Heart left ventricle (tissue), 16 donors: ENCODE measurements at places on chromosomes 3 and 15. TPM values are rescaled to one million over a fixed set of nuclear protein-coding genes. Genes with fewer than 3 reads are reported as not detected.

DPPA4 gene
- polyA plus RNA-seq: not detected

NTRK3 gene
- 0.53 TPM for polyA plus RNA-seq

GOLGA6L7 gene
- polyA plus RNA-seq: not detected

DCUN1D1 gene
- 17.8 TPM for polyA plus RNA-seq

SENP8 gene
- 2.1 TPM for polyA plus RNA-seq
